Hematopoietic multipotent progenitor cell treated with erythropoietin and hydrocortisone succinate and interleukin-3 and kit ligand, for 6 days (in vitro differentiated cells): ENCODE measurements at places on chromosomes 1 and 21.
A peak's percentile ranks its signal among the peaks of the same experiment; 100 is the strongest.

- no peak for DNase-seq
Observed at GRCh38 chr1:56025942-56026341, 553.4 kb downstream of the PLPP3 start.

DNA sequence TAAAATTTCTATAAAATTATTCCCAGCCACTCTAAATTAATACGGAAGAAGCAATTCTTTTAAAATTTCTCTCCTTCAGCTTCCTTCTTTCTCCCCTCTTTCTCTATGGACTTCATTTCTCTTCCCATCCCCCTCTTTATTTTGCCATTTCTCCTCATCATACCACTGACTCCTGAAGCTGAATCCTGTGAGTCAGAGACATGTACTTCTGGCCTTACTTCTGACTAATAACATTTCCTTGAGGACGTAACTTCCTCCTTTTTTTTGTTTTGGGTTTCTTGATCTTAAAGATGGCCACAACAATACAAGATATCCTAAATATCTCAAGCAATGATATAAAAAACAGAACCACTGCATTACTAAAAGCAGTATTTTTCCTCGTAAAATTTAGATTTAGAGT, 63.6 kb upstream of the DENND1B start:
- DNase-seq = peak; percentile 12

DNA sequence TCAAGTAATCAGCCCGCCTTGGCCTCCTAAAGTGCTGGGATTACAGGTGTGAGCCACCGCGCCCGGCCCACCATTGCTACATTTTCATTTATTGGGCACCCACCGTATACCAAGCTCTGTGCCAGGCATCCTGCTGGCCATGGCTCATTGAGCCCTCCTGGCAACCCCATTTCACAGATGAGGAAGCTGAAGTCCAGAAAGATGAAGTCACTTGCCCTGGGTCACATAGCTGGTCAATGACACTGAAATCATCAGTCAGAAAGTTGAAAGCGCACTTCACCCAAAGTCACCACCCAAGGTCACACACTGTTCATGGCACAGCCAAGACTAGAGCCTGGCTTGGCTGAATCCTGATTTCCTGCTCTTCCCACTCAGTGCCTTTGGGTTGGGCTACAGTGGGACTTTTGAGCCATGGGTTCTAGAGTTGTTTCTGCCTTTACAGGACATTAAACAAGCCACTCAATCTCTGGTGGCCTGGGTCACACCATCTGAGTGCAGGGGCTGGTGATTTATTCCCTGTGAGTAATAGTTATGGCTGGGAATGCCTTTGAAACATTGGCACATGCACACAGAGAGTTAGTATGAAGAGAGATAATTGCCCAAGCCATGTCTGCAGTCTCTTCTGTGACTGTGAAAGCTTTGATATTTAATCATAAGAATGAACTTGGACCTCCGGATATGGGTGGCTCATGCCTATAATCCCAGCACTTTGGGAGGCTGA, 16.0 kb upstream of the ARHGEF10L start:
- no peak for DNase-seq

DNA sequence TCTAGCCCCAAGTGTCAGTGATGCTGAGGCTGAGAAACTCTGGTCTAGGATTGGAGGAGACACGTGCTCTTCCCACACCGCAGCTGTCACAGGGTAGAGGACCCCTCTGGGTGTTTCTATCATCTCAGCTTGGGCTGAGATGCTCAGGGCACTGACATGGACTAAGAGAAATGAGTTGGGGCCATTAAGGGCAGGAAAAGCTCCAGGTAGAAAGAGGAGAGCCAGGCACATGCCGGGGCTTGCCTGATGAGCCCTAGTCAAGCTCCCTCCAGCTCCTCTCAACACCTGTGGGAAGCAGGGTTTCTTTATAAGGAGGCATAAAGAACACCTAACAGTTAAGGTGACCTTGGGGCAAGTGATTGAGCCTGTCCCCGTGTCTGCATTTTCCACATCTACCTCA, 17.3 kb downstream of the ABCA4 start:
- DNase-seq = no peak

- DNase-seq = no peak
Observed at GRCh38 chr21:35674091-35674671, 386.1 kb downstream of the SETD4 start.

DNA sequence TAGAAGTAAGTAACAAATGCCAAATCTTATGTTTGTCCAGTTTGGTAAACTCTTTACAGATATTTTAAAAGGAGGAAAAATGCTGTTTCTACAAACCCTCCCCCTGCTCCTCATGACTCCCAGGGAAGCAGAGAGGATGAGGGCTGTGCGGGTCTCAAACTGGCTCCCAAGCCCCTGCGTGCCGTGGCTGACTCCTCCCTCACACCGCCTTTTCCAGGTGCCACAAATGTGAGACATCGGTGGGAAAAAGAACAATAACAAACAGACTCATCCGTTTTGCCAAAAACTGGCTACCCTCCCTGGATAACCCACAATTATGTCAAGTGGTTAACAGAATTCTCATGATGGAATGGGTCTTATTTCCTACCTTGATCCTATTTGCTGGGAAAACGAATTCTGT, 594.6 kb downstream of the PTPRU start:
- DNase-seq = no peak

DNA sequence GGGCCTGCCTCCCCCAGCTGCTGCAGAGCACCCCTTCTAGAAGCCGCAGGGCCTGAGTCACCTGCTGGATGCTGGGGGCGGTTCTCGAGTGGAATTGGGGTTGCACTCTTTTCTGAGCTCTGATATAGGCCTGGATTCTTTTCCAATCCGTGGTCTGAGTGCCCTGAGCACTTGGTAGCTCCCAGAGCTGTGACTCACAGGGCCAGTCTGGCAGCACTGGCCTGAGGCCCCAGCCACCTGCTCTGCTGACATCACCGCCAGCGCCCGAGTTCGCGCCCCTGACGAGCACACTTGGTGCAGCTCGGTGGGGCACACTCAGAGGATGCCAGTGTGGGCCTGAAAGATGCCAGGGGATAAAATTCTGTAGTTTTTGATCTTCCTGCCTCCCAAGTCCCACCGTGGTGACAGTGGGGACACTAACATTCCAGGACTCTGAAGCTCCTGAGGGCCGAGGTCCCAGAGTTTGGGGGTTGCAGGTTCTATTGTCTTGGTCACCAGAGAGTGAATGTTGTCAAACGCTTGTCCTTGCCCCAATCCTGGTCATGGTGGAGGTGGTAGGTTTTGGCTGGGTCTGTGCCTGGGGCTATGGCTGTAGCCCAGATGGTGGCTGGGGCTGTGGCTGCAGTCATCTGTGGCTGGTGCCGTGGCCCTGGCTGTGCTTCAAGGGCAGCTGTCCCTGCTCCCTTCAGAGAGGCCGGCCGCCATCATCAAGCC, 74.6 kb downstream of the OBSCN start:
- no peak for DNase-seq

- DNase-seq = no peak
Observed at GRCh38 chr1:240712014-240712731, 100.2 kb upstream of the GREM2 start.

DNA sequence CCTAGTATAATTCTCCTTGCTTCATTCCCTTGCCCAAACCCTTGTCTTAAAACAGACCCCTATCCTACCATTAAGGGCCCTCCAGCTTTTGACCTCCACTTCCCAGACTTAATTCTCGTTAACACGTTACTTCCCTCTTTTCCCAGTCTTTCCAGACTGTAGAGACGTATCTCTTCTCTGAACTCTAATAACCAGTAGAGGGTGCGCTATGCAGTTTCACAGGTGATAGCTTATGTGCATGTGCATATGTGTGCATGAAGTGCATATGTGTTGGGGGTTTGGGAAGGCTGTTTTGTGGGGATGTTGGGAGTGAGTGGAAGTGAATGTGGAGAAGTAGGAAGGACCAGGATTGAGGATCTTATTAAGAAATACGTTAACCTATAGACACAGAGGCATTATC, 78.1 kb upstream of the CCDC190 start:
- DNase-seq = no peak

GRCh38 chr1:202599669-202600431, 110.4 kb downstream of the SYT2 start:
- DNase-seq = peak; percentile 69
